Tibial artery (tissue), 4 donors: ENCODE measurements at places on chromosomes 11 and 22.
A peak's percentile ranks its signal among the peaks of the same experiment; 100 is the strongest.

DNA sequence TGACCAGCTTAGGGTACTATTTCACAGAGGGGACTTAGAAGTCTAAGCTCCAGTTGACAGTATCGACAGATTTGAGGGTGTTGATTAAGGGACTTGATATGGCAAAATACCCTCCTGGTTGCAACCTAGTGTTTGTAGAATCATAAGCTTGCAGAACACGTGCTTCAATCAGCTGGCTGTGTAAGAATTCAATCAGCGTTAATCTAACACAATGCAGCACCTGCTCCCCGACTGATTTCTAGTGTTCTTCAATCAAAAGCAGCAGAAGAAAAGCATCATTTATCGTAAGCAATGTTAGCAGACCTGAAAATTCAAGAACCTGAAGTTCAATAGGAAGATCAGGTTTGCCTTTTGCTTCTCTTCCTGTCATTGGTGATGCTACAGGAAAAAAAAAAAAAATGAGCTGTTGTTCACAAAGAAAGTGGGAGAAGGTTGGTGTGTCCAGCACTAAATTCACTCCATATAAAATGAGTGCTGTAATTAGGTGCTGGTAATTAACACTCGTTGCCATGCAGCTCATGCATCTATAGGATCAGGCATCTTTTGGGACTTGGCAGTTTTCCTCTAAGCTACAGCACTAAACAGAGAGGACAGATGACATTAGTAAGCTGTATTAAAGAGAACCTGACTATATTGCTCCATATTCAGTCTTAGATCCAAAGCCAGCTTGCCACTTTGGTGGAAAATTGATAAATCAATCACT, 840.3 kb downstream of the OPCML start:
- no peaks in the 10 kb centered on the region for H3K36me3 ChIP-seq
- no peak for DNase-seq
- no peaks in the 10 kb centered on the region for H3K4me1 ChIP-seq
- no peak overlapping the region for H3K27ac ChIP-seq
- H3K27me3 ChIP-seq = no peaks in the 10 kb centered on the region

DNA sequence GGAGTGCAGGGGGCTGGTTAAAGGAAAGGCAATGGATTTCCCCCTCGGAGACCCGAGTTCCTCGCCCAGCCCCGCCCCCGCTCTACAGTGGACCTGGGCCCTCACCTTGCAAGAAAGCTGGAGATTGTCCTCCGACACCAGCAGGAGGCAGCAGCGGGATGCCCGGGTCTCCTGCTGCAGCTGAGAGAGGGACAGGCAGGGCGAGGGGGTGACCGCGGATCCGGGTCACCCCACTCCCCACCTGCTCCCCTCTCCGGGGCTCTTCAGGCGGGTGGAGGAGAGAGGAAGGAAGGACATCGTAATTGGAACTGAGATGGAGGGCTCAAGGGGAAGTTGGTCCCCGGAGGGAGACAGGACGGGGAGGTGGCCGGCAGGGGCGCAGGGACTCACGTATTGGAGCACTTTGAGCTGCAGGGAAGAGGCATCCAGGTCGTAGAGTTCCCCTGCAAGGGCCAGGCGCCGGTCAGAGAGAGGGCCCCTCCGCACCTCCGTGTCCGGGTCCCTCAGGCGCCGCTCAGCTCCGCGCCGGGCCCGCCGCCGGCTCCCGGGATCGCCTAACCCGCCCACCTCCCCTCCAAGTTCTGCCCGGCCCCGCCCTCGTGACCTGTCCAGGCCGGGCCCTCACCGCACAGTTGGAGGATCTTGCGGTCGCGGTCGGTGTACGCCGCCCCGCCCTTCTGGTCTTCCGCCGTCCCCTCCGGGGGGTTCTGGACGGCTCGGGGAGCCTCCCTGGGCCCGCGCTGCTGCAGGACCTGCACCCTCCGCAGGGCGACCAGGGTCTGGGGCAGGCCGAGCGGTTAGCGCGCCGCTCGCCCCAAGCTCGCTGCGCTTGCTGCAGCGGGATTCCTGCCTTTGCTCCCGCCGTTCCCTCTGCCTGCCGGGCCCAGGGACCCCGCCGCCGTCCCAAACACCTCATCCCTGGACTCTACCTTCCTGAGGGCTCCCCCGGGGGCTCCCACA, 84.1 kb downstream of the PDE2A start:
- H3K4me1 ChIP-seq = peaks cover 10% of the 10 kb centered on the region
- H3K27ac ChIP-seq = no peak overlapping the region
- H3K36me3 ChIP-seq = no peaks in the 10 kb centered on the region
- no peak overlapping the region for H3K4me3 ChIP-seq

- H3K27ac ChIP-seq = peak overlapping the region; percentile 22
- peaks cover 96% of the 10 kb centered on the region for H3K36me3 ChIP-seq
- H3K4me1 ChIP-seq = peaks cover 20% of the 10 kb centered on the region
- no peak for DNase-seq
Observed at GRCh38 chr11:114246321-114247069, 49.7 kb upstream of the NNMT start.

- H3K4me3 ChIP-seq = no peak overlapping the region
- no peak for DNase-seq
- peaks cover 69% of the 10 kb centered on the region for H3K27me3 ChIP-seq
- no peak overlapping the region for H3K27ac ChIP-seq
- H3K4me1 ChIP-seq = no peaks in the 10 kb centered on the region
- H3K36me3 ChIP-seq = no peaks in the 10 kb centered on the region
Observed at GRCh38 chr22:36610567-36610966, 81.6 kb upstream of the EIF3D start.

DNA sequence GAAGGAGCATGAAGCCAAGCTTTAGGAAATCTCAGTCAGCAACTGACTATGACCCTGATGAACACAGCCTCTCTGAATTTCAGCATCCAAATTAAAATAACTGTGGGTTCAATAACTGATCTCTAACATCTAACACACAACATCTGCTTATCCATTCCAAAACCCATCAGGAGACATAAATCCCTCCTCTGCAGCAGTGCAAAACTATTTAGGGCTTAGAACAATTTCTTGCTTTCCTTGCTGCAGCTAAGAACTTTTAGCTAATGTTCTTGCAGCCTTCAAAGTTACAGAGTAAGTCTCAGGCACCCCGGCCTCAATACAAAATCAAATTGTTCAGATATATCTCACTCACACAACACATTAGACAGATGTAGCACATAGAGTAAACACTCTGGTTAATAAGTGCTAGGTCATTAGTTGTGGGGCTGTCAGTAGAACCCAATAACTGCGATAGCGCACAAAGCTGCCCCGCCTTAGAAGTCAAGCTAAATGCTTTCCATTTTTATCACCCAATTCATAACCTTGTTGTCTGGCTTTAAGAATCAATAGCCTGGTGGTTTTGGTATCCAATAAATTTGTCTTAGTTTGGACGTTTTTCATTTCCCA, 139.6 kb downstream of the LARGE1 start:
- H3K27me3 ChIP-seq = no peaks in the 10 kb centered on the region
- no peak overlapping the region for H3K27ac ChIP-seq
- H3K36me3 ChIP-seq = no peaks in the 10 kb centered on the region
- DNase-seq = no peak
- peaks cover 21% of the 10 kb centered on the region for H3K4me1 ChIP-seq

DNA sequence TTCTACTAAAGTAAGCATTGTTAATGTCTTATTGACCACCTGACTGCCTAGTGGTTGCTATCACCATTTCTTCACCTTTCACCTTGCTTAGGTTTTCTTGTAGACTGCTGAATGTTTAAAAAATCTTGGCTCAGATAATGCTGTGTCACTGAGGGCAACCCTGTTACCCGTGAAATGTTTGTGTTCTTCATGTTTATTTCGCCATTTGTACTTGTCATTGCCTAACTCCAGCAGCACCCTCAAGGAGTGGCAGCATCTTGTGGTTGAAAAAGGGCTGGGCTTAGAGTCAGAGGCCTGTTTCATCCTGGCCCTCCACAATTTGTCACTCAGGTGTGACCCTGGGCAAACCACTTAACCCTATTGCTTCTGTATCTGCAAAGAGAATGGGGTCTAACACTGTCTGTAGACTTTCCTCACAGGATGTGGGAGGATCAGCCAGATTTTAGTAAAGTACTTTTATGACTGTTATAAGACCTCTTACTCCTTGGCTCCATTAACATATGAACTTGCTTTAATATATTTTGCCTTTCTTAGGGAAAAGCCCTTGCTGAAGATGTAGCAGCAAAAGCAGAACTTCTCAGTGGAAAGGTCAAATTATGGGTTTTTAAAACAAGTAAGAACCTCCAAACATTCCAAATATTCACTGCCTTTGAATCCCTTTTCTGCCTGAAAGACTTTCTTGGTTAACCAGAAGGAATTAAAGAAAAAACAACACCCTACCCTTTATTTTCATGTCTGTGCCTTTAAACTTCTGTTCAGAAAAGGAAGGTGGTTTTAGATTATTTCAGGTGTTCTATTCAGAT, 154.5 kb upstream of the C11orf87 start:
- no peak for DNase-seq
- H3K4me3 ChIP-seq = no peak overlapping the region
- H3K36me3 ChIP-seq = no peaks in the 10 kb centered on the region
- no peak overlapping the region for H3K27ac ChIP-seq

DNA sequence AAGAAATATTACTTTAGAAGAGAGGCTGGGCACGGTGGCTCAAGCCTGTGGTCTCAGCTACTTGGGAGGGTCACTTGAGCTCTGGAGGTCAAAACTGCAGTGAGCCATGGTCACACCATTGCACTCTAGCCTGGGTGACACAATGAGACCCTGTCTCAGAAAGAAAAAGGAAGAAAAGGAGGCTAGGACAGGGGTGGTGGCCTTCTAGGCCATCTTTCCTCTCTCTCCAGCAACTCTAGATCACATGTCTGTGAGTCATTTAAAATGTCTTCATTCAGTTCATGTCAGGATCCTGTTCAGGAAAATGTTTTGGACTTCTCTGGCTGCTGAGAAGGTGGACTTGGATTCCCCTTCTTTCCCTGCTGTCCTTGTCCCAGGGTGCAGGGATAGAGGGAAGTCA, 53.3 kb downstream of the PPFIA1 start:
- H3K27me3 ChIP-seq = no peaks in the 10 kb centered on the region
- DNase-seq = no peak

DNA sequence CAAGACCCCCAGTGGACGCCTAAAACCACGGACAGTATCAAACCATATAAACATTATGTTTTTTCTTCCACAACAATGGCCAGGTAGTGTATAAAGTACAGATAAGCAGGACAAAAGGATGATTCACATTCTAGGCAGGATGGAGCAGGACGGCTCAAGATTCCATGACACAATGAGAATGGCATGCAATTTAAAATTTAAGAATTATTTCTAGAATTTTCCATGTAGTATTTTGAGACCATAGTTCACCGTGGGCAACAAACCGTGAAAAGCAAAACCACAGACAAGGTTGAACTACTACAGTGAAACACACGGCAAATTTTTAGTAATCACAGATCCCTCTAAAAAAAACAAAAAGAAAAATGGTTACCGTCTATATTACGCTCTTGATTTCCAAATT, 7.5 kb downstream of the NARS2 start:
- DNase-seq = no peak
- H3K27ac ChIP-seq = no peak overlapping the region
- no peaks in the 10 kb centered on the region for H3K4me1 ChIP-seq
- no peaks in the 10 kb centered on the region for H3K27me3 ChIP-seq
- no peak overlapping the region for H3K4me3 ChIP-seq

DNA sequence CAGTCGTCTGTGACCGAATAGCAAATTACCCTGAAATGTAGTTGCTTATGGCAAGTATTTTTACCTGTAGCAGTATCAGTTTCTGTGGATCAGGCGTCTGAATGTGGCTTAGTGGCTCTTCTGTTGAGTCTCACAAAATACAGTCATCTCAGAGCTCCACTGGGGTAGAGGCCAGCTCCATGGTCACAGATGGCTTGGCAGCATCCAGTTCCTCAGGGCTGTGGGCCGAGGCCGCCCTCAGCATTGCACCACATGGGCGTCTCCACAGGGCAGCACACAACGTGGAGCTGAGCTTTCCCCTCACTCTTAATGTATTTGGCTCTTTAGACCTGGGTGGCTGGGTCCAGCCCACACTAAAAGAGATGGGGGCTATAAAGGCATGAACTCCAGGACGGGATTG, 57.8 kb downstream of the SBF1 start:
- H3K27ac ChIP-seq = no peak overlapping the region
- H3K27me3 ChIP-seq = no peaks in the 10 kb centered on the region
- H3K4me1 ChIP-seq = no peaks in the 10 kb centered on the region

- H3K4me1 ChIP-seq = peaks cover 6% of the 10 kb centered on the region
- no peaks in the 10 kb centered on the region for H3K27me3 ChIP-seq
- DNase-seq = no peak
- no peak overlapping the region for H3K27ac ChIP-seq
Observed at GRCh38 chr11:68961245-68961644, 19.5 kb downstream of the MRGPRD start.

GRCh38 chr22:48896766-48897644, 930.7 kb downstream of the BRD1 start:
- H3K4me3 ChIP-seq = no peak overlapping the region
- no peaks in the 10 kb centered on the region for H3K36me3 ChIP-seq
- no peak for DNase-seq
- peaks cover 19% of the 10 kb centered on the region for H3K27me3 ChIP-seq
- H3K4me1 ChIP-seq = no peaks in the 10 kb centered on the region

DNA sequence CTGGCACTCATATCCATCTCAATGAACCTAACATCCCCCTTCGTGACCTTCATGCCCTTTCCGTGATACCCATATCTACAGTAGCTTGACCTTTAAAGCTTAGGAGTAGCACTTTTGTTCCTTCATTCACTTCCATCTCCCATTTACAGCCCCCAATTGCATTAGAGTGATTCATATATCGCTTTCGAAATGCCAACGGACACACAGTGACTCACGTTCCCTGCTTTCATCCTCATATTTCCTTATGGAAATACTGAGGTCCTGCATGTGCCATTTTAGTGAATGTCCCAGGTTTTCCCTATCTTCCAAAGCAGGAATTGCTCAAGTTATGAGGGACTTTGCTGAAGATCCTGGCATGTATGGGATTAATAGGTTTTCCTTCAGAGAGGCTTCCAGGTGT, 44.3 kb upstream of the CEP126 start:
- no peaks in the 10 kb centered on the region for H3K27me3 ChIP-seq
- H3K27ac ChIP-seq = no peak overlapping the region
- no peak overlapping the region for H3K4me3 ChIP-seq
- H3K36me3 ChIP-seq = no peaks in the 10 kb centered on the region

DNA sequence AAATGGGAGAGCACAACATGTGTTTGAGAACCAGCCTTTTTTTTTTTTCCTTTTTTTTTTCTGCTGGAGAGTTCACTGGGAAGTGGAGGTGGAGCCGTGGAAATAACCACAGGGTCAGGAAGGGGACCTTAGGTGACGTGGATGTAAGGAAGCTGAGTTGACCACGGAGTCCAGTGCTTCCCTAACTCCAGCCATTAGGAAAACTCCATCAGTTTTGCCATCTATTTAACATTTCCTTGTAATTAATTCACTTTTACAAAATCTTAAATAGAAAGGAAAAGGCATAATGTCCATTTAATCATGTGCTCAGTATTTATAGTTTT, 2.0 kb upstream of the CDK2AP2 start:
- H3K4me3 ChIP-seq = no peak overlapping the region
- no peaks in the 10 kb centered on the region for H3K27me3 ChIP-seq
- no peaks in the 10 kb centered on the region for H3K4me1 ChIP-seq
- DNase-seq = no peak
